ENCODE measurements at places on chromosomes 4 and X.

DNA sequence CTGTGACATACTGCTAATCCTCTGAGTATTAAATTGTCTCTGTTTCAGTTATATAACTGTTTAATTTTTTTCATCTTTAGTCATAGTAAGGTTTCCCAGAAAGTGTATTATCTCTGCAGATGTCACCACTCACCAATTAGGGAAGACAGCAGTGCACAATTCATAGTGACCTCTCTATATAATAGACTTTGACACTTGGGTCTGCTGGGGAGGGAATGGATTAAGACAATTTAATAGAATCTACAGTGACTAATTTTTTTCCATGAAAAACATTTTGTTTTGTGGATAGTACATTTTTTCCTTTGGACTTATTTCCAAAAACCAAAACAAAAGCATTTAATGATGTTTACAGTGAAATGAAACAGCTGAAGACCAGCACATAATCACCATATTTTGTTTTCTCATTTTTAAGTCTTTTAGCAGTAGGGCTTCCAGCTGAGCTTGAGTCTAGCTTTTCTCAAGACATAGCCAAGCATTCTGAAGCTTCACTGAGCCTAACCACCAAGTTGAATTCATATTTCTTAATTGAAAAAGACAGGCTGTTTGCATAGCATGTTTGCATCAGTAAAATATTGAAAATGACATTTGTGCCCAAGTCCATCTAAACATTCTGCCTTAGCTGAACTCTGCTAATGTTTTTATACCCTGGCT, 69.5 kb downstream of the PCDH19 start:
- no peak for DNase-seq

- DNase-seq, result no peak
Observed at GRCh38 chr4:57333684-57334083, 223.5 kb upstream of the IGFBP7 start.

DNA sequence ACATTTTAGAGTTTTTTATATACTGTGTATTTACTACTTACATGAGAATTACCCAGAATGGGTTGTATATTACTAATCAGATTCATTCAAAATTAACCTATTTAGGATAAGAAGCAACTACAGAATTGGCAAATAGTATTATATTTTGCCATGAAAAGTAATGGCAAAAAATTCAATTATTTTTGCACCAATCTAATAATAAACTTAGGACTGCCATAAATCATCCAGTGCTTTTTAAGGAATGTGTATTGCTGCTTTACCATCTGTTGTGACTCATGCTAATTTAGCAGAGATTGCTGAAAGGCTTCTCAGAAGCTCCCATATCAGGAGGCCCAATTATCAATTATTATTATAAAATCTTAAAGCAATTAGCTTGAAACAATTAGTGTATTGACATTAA, 24.0 kb downstream of the NPY2R start:
- DNase-seq, result no peak

GRCh38 chrX:138858438-138858837, 146.9 kb upstream of the FGF13 start:
- no peak for DNase-seq

GRCh38 chr4:94933799-94934198, 176.0 kb downstream of the BMPR1B start:
- DNase-seq, result no peak

- no peak for DNase-seq
Observed at GRCh38 chr4:173381610-173382009, 10.9 kb downstream of the SAP30 start.

DNA sequence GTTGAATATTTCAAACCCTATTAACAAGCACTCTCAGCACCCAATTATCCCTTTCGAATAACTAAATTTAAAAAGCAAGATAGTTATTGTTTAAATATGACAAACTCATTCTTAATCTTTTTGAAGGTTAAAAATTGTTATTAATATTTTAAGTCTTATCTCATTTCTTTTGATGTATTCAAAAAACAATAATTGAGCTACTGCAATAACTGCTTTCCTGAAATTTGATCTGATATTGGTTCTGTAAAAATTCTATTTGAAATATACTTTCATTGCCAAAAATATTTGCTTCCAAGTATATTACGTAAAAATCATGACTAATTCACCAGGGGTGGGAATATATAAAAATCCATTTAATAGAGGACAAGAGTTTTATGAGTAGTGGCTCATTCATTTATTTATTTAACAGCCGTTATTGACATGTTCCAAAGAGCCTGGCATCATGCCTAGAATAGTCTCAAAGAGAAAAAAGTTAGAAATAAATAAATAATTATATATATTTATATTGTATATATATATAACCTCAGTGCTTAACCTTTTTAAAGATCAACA, 34.4 kb downstream of the GLRA3 start:
- DNase-seq, result no peak

DNA sequence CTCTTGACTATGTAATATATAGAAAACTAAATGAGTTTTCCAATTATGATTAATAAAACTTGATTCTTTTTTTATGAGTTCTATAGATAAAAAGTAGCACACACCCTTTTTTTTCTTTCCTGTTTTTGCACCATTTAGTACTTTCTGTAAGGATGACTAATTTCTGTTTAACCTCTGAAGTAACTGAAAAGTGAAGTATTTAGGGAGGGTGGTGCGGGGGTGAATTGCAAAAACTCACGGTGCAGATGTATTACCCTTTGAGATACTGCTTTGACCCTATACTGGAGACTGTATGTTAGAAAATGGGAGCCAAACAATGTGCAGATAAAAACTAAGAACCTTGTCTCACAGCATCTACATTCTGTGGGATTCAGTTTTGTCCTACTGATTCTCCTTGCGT, 471.6 kb downstream of the DTHD1 start:
- no peak for DNase-seq

- peak; percentile 72 for DNase-seq
Observed at GRCh38 chr4:139568206-139568955, 12.4 kb upstream of the SETD7 start.

DNA sequence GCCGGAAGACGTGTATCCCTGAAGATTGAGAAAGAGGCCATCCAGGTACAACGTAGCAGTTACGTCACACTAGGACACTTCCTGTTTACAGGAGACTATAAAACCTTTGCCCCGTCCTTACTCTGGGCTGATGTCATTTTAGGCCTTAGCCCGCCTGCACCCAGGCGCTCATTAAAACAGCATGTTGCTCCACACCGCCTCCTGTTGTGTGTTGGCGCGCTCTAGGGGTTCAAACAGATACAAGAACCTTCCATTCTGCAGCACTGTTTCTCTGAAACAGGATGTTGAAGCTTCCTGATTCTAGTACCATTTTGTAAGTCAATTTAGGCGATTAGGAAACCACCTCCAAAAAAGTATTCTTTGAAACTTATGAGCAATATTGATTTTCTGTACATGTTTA, 722.1 kb downstream of the PCDH7 start:
- DNase-seq, result no peak

All from right forelimb (tissue), 1 donor.